ENCODE measurements at places on chromosomes 13 and 19. TPM values are rescaled to one million over a fixed set of nuclear protein-coding genes. Genes with fewer than 3 reads are reported as not detected.
A peak's percentile ranks its signal among the peaks of the same experiment; 100 is the strongest.

DNA sequence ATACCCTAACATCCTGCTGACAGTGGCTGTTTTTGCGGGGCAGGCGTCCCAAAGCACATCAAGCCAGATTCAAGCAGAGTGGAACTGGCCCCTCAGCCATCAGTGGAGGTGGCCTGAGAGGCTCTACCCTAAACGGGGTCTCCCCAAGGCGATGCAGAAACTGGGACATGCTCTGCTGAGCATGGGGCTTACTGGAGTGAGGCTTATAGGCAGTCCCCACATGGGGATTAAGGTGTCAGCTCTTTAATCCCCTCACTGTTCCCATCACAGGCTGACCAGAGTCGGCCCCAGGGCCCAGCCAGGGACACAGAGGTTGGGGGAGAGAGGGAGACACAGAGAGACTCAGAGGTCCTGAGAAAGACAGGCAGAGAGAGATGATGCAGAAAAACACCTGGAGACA lies 17.0 kb downstream of the CYP2F1 start:
- no peak for DNase-seq

DNA sequence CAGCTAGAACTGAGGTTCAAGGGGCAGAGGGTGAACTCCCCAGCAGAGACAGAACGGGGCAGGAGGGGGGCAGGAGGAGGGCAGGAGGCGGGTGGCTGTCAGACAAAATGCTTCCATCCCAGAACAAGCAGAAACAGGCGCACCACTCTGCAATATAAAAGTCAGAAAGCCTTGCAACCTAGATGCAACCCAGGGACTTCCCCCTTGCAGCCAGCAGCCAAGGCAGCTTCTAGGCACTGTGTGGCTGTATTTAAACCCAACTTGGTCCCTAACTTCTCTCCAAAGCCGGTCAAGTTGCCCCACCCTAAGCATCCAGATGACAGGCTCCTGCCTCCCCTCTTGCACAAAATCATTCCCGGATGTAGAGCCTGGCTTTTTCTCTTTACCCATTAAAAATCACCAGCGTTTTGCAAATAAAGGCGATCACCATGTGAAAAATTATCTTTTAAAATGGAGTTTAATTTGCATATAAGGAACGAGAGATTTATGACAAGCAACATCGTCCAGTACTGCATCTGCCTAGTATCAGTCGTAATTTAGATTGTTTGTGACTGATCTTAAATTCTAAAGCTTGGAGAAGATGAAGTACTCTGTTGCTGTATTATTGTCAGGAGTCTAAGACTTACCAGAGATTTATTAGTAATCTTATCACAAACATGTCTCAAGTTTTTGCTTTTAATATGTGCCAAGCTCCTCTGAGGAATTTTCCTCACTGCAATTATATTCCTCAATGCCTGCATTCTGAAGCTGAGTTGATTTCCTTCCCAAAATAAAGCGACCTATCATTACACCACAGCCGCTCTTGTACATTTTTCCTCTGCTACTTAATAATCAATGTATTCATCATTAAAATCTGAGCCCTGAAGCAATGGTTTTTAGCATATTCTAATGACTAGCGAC lies 307.1 kb upstream of the ZNF507 start:
- no peak for DNase-seq

GRCh38 chr13:82220641-82221040 lies 1661.6 kb downstream of the SLITRK1 start:
- DNase-seq, result no peak

The APOC1 gene
- 1.1 TPM for total RNA-seq

DNA sequence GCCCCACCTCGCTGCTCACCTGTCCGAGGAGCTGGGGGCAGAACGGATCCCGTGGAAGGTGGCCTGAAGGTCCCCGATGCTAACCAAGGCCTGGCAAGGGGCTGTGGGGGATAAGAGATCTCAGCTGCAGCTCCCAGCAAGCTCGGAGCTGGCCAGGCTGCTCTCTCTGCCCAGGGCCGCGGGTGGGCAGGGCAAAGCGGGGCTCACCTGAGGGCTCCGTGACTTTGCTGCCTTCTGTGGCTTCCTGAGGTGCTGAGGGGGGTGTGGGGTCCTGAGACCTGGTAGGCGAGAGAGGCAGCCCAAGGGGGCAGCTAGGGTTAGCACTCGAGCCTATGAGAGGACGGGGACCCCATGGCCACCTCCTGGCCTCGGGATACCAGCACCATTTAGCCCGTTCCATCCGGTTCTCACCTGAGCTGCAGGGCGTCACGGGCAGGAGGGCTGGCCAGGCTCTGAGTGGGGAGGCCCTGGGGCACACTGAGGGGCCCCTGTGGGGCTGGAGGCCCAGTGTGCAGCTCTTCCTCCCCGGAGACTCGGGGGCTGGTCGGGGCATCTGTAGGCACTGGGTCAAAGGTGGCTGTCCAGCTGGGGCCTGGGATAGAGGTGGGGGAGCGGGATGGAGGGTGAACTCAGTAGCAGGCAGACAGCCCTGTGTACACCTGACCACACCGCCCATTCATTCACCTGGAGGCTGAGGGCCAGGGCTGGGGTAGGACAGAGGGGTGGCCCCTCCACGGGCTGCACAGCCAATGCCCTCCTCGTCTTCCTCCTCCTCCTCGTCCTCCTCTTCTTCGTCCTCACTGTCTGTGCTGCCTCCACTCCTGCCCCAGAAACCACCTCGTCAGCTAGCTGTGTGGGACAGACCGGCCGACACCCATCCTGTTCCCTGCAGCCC lies 3.1 kb upstream of the TMEM86B start:
- DNase-seq, result no peak

GRCh38 chr19:14553042-14553938 lies 18.6 kb downstream of the NDUFB7 start:
- DNase-seq, result no peak

The NLRP7 gene
- not detected for total RNA-seq

GRCh38 chr13:35914662-35915061 lies 216.5 kb downstream of the DCLK1 start:
- DNase-seq, result no peak

The KLF1 gene
- not detected for total RNA-seq

GRCh38 chr19:4115818-4116385 lies 8.0 kb downstream of the MAP2K2 start:
- DNase-seq, result no peak

The LPAR2 gene
- 11.9 TPM for total RNA-seq

The IL4I1 gene
- total RNA-seq, result 0.35 TPM

- DNase-seq, result no peak
Measured at GRCh38 chr13:30718661-30719524, 16.4 kb upstream of the ALOX5AP start.

DNA sequence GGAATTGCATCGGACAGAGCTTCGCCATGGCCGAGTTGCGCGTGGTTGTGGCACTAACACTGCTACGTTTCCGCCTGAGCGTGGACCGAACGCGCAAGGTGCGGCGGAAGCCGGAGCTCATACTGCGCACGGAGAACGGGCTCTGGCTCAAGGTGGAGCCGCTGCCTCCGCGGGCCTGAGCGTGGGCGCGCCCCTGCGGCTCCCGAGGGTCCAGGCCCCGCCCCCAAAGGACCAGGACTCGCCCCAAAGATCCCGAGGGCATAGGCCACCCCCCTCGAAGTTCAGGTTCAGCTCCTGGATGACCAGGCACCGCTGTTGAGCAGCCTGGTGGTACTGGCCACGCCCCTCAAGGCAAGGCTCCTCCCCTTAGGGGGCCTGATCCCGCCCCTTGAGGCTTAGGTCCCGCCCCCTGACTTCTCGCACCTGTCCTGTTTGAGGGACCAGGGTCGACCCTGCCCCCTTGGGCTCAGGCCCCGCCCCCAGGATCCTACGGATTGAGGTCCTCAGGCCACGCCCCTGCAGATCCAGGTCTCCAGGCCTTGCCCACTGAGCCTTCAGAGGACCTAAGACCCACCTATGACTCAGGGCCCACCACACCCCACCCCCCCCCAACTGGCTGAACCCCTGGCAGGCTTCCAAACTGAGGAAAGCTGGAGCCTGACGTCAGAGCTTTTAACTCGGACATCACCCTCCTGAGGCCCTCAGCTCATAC lies 43.1 kb downstream of the CYP4F22 start:
- peak; percentile 64 for DNase-seq

The OR10H1 gene
- total RNA-seq, result 0.03 TPM

GRCh38 chr13:34335014-34336007 lies 517.4 kb downstream of the RFC3 start:
- DNase-seq, result no peak
